ENCODE measurements at places on chromosomes 3 and 15.

GRCh38 chr3:60144071-60144470 lies 1094.2 kb upstream of the CFAP20DC start:
- DNase-seq: no peak

DNA sequence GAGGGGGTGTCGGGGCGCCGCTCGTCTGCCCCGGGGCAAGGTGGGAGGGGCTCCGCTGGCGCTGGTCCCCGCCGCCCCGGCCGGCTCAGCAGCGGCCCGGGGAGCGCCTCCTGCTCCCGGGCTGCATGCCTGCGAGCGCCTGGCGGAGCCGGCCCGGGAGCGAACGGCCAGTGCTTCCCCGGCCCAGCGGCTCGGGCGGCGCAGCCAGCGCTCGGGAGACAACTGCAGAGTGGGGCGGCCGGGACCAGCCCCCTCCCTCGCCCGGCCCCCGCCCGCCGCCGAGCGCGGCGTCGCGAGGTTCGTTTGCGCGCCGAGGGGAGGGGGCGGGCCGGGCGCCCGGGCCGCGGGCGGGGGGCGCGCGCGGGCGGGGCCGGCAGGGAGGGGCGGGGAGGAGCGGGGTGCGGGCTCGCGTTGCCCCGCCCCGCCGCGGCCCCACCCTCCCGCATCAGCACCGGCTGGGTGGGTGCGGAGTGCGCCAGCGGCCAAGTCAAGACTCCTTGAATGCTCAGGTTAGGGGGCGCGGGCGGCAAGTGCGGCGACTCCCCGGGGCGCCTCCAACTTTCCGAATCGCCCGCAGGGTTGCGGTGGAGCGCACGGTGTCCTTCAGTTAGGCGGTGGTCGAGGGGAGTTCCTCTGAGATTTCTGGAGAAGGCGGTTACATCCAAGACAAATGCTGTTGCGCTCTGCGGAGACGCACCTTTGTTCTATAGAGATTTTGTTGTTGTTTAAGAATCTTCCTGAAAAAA lies at the start of gene RGMA:
RGMA (minus strand) TSS at position 231 of the 746 bp plus-strand sequence. CDS start 279 bp downstream, outside the sequence.
- DNase-seq: no peak

DNA sequence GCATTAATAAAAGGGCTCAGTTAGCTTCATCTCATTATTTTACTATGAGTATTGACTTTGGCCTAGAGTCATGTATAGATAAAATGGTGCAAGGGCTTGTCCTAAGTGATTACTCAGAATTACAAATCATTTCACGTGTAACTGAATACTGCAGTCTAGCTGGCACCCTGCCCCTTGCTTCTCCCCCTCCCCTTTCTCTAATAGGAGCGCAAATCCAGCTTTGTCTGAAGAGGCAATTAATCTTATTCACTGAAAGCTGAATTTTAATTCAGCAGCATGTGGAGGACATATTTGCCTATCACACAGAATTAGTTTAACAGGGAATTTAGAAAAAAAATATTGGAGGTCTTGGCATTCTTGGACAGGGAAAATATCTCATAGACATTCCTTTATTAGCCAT lies 412.1 kb upstream of the DPH6 start:
- no peak for DNase-seq

DNA sequence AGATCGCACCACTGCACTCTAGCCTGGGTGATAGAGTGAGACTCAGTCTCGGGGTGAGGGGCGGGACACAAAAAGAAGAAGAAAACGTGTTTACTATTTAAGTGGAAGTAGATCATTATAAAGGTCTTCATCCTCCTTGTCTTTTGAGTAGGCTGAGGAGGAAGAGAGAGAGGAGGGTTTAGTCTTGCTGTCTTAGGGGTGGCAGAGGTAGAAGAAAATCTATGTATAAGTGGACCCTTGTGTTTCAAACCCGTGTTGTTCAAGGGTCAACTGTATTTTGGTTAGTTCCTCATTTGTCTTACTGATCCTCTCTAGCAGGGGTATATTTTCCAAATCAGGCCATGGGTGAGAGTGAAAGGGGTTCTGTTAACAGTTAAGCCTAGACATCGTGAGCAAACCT lies 40.1 kb downstream of the TRIM71 start:
- no peak for DNase-seq

- no peak for DNase-seq
These were observed 76.7 kb upstream of the DCBLD2 start for GRCh38 chr3:98978068-98978811.

DNA sequence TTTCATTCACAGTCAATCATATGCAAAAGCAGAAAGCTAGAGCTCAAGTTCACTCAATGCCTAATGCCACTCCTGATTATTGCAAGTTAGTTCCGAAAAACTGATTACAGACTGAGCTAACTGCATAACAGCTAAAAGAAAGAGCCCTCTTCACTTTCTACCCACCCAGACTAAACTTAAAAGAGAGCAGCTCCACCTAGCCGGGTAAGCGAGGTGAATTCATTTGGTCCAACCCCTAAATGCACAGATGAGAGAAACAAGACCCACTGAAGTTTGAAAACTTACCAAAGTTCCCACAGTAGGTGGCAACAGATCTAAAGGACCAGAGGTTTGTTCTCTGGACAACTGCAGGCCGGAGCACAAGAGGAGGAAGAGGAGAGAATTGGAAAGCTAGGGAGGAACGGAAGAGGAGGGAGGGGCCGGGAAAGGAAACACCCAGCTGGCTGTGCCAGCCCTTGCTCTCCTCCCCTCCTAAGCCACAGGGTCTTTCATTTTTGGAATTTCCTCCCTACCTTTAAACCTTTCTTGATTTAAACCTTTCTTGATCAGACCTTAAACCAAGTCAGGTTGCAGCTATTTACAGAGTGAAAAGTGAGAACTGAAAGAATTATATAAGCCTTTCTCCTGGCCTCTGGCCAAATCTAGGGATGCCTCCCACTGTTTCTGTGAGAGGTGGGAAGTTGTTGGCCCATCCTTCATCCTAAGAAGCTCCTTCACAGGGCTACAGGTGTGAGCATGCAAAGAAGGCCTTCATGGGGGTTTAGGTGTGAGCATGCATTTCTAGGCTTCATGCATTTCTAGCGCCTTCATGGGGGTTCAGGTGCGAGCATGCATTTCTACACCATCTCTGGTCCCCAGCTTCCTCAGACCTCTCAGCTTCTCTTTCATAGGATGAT lies 114.7 kb upstream of the LMOD3 start:
- DNase-seq: no peak

DNA sequence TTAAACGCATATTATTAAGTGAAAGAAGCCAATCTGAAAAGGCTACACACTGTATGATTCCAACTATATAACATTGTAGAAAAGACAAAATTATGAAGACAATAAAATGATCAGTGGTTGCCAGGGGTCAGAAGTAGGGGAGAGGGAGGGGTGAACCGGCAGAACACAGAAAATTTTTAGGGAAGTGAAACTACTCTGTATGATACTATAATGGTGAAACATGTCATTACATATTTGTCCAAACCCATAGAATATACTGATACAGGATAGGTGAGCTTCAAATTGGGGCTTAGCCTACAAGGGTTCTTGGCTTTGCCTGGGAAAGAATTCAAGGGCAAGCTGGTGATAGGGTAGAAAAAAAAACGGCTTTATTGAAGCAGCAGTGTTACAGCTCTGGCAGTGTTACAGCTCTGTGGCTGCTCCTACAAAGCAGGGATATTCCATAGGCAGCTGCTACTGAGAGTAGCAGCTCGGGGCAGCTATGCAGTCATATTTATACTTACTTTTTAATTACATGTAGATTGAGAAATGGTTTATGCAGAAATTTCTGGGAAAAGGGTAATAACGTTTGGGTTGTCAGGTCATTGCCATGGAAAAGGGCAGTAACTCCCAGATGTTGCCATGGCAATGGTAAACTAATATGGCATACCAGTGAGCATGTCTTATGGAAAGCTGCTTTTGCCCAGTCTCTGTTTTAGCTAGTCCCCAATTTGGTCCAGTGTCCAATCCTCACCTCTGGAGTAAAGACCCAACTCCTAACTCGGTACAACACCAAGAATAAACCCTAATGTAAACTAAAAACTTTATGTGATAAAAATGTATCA lies 125.1 kb upstream of the SLC25A36 start:
- DNase-seq: no peak
